ENCODE measurements at places on chromosomes 1 and 21. TPM values are rescaled to one million over a fixed set of nuclear protein-coding genes. Genes with fewer than 3 reads are reported as not detected.

The HES5 gene
- total RNA-seq = not detected

The SPRR2F gene
- total RNA-seq = not detected

- H3K36me3 ChIP-seq = no peaks in the 10 kb centered on the region
- DNase-seq = no peak
- peak overlapping the region; percentile 59 for H3K4me3 ChIP-seq
- H3K27me3 ChIP-seq = no peaks in the 10 kb centered on the region
- peak overlapping the region; percentile 96 for H3K27ac ChIP-seq
- no peaks in the 10 kb centered on the region for H3K4me1 ChIP-seq
Observed at GRCh38 chr1:44819196-44819607, 10.9 kb downstream of the BTBD19 start.

The TRIM46 gene
- total RNA-seq = 0.98 TPM

GRCh38 chr1:59669752-59670312 lies 144.9 kb upstream of the HOOK1 start:
- H3K27ac ChIP-seq = peak overlapping the region; percentile 94
- H3K4me3 ChIP-seq = no peak overlapping the region
- peak; percentile 31 for DNase-seq
- H3K4me1 ChIP-seq = peaks cover 34% of the 10 kb centered on the region

DNA sequence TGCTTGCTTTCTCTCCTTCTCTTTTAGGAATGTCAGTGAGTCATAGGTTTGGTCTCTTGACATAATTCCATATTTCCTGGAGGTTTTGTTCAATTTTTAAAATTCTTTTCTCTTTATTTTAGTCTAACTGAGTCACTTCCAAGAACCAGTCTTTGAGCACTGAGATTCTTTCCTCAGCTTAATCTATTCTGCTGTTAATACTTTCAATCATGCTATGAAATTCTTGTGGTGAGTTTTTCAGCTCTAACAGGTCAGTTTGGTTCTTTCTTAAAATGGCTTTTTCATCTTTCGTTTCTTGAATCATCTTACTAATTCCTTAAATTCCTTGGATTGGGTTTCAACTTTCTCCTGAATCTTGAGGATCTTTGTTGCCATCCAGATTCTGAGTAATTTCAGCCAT lies 321.0 kb downstream of the PTBP2 start:
- DNase-seq = no peak
- no peaks in the 10 kb centered on the region for H3K36me3 ChIP-seq
- no peaks in the 10 kb centered on the region for H3K4me1 ChIP-seq
- no peak overlapping the region for H3K4me3 ChIP-seq
- no peak overlapping the region for H3K27ac ChIP-seq
- H3K27me3 ChIP-seq = no peaks in the 10 kb centered on the region

The CEPT1 gene
- 49.8 TPM for total RNA-seq

- H3K27me3 ChIP-seq = no peaks in the 10 kb centered on the region
- H3K4me3 ChIP-seq = no peak overlapping the region
- H3K36me3 ChIP-seq = no peaks in the 10 kb centered on the region
- no peak overlapping the region for H3K27ac ChIP-seq
- H3K4me1 ChIP-seq = no peaks in the 10 kb centered on the region
- DNase-seq = no peak
Observed at GRCh38 chr1:230236301-230237008, 169.4 kb downstream of the GALNT2 start.

DNA sequence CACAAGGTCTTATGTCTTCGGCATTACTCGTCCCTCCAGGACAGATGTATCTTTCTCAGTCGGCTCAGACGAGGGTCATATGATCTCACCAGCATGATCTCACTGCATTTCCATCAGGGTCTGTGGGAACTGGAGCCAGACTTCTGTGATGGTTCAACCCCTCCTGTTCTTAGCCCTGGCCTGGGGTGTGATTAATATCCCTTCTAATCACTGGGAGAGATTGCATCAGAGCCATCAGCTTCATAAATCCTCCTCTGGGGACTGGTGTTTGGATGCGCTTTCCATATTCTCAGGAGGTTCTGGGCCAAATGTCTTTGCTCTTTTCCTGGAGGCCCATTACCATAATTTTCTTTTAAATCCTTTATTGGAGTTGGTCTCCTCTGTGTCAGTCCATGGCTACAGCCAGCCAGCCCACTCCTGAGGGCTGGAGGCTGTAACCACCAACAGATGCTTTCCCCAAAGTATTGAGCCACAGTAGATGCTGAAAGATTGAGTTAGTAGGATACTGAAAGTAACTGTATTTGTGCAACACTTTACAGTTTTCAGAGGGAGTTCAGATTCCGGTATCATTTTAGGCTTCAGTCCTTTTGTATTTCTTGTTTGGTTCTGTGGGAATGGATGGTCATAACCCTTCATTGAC lies 20.0 kb downstream of the CACNA1E start:
- H3K4me3 ChIP-seq = no peak overlapping the region
- peak; percentile 24 for DNase-seq
- H3K4me1 ChIP-seq = no peaks in the 10 kb centered on the region
- H3K36me3 ChIP-seq = no peaks in the 10 kb centered on the region
- H3K27me3 ChIP-seq = no peaks in the 10 kb centered on the region

The OXCT2 gene
- total RNA-seq = 0.32 TPM

GRCh38 chr1:207823880-207824566 lies 72.2 kb downstream of the CD46 start:
- no peaks in the 10 kb centered on the region for H3K36me3 ChIP-seq
- peak; percentile 92 for DNase-seq
- peaks cover 41% of the 10 kb centered on the region for H3K4me1 ChIP-seq
- H3K4me3 ChIP-seq = peak overlapping the region; percentile 81
- peak overlapping the region; percentile 98 for H3K27ac ChIP-seq
- no peaks in the 10 kb centered on the region for H3K27me3 ChIP-seq

- no peaks in the 10 kb centered on the region for H3K36me3 ChIP-seq
- no peaks in the 10 kb centered on the region for H3K27me3 ChIP-seq
- H3K27ac ChIP-seq = peak overlapping the region; percentile 87
- DNase-seq = peak; percentile 81
Observed at GRCh38 chr1:54280651-54281050, 80.7 kb downstream of the MRPL37 start.

DNA sequence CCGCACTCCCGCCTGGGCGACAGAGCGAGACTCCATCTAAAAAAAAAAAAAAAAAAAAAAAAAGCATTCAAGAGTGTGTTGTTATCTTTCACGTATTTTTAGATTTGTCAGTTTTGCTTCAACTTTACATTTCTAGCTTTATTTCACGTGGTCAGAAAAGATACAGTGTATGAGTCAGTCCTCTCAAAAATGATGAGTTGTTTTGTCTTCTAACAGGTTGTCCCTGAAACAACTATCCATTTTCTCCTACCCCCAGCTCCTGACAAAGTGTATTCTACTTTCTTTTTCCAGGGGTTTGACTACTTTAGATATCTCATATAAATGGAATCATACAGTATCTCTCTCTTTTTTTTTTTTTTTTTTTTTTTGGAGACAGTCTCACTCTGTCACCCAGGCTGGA lies 5.5 kb upstream of the ZNF695 start:
- H3K36me3 ChIP-seq = no peaks in the 10 kb centered on the region
- H3K4me1 ChIP-seq = no peaks in the 10 kb centered on the region
- no peaks in the 10 kb centered on the region for H3K27me3 ChIP-seq
- H3K27ac ChIP-seq = no peak overlapping the region
- no peak overlapping the region for H3K4me3 ChIP-seq
- DNase-seq = no peak

The JAM2 gene
- total RNA-seq = 7.8 TPM

The PLA2G2C gene
- total RNA-seq = not detected

DNA sequence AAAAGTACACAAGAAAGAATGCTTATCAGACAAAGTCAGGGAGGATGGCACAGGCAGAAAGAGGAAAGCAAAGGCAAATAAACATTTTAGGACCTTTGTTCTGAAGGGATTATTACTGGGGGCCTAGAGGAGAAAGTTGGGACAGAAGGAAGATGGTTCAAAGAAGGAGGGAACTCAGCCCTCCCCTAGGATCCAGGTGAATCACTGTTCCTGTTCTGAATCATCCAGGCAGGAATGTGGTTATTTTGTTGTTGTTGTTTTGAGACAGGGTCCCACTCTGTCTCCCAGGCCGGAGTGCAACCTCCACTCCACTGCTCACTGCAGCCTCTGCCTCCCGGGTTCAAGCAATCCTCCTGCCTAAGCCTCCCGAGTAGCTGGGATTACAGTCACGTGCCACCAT lies 38.5 kb upstream of the PSEN2 start:
- no peaks in the 10 kb centered on the region for H3K36me3 ChIP-seq
- H3K27me3 ChIP-seq = no peaks in the 10 kb centered on the region
- no peak overlapping the region for H3K4me3 ChIP-seq
- no peak overlapping the region for H3K27ac ChIP-seq
- no peaks in the 10 kb centered on the region for H3K4me1 ChIP-seq

DNA sequence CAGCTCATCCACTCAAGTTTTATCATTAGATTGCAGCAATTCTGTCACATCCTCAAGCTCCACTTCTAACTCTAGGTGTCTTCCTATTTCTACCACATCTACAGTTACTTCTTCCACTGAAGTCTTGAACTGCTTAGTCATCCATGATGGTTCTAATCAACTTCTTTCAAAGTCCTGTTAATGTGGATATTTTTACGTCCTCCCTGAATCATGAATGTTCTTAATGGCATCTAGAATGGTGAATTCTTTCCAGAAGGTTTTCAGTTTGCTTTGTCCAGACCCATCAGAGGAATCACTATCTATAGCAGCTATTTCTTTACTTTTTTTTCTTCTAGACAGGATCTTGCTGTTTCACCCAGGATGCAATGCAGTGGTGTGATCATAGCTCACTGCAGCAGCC lies 78.0 kb upstream of the RNPC3 start:
- no peak overlapping the region for H3K27ac ChIP-seq
- H3K4me3 ChIP-seq = no peak overlapping the region
- H3K27me3 ChIP-seq = no peaks in the 10 kb centered on the region

The RIPPLY3 gene
- 0.44 TPM for total RNA-seq

DNA sequence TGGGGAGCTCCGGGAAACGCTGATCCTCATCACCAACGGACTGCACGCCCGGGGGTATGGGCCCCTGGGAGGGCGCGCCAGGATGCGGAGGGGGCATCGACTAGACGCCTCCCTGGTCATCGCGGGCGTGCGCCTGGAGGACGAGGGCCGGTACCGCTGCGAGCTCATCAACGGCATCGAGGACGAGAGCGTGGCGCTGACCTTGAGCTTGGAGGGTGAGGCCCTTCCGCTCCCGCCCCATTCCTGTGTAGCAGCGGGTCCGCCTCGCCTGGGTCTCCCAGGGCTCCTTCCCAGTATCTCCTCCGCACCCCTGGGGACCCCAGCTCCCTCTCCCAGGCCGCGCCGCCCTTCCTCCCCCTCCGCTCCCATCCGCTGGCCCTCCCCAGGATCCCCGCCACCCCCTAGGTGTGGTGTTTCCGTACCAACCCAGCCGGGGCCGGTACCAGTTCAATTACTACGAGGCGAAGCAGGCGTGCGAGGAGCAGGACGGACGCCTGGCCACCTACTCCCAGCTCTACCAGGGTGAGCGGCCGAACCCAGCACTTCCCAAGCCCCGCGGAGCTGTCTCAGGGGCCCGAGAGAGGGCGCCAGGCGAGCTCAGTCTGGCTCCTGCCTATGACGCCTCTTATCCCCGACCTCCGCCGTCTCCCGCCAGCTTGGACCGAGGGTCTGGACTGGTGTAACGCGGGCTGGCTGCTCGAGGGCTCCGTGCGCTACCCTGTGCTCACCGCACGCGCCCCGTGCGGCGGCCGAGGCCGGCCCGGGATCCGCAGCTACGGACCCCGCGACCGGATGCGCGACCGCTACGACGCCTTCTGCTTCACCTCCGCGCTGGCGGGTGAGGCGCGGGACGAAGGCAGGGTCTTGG lies 5.0 kb downstream of the HAPLN2 start:
- peak overlapping the region; percentile 71 for H3K4me3 ChIP-seq
- no peaks in the 10 kb centered on the region for H3K36me3 ChIP-seq
- H3K4me1 ChIP-seq = peaks cover 11% of the 10 kb centered on the region
- peaks cover 15% of the 10 kb centered on the region for H3K27me3 ChIP-seq
- H3K27ac ChIP-seq = no peak overlapping the region

The PIGC gene
- total RNA-seq = 29.3 TPM

The CDK18 gene
- total RNA-seq = 9.2 TPM

- H3K4me1 ChIP-seq = no peaks in the 10 kb centered on the region
- no peak for DNase-seq
- H3K27me3 ChIP-seq = no peaks in the 10 kb centered on the region
- H3K4me3 ChIP-seq = no peak overlapping the region
- H3K27ac ChIP-seq = no peak overlapping the region
Observed at GRCh38 chr1:62247391-62248168, 52.9 kb downstream of the L1TD1 start.

DNA sequence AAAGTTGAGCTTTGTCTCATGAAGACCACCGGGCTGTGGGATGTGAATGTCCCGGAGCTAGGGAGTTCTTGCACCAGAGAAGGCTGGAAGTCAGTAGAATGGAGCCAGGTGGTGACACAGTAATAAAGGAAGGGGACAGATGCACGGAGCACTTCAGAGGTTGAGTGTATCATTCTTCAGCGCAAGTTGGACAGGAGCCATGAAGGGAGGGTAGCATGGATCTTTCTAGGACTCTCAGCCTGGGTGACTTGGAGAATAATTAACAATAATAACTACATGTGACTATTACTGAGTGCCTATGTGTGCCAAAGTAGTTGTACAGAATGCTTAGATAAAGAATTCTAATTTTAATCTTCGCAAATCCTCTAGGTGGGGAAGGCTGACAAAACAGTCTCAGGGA lies 258.7 kb upstream of the AJAP1 start:
- H3K4me3 ChIP-seq = no peak overlapping the region
- H3K4me1 ChIP-seq = no peaks in the 10 kb centered on the region
- DNase-seq = no peak
- no peaks in the 10 kb centered on the region for H3K36me3 ChIP-seq
- no peak overlapping the region for H3K27ac ChIP-seq
- peaks cover 14% of the 10 kb centered on the region for H3K27me3 ChIP-seq

The CNIH4 gene
- total RNA-seq = 43.3 TPM

- no peaks in the 10 kb centered on the region for H3K27me3 ChIP-seq
- H3K4me3 ChIP-seq = no peak overlapping the region
- no peaks in the 10 kb centered on the region for H3K4me1 ChIP-seq
- no peaks in the 10 kb centered on the region for H3K36me3 ChIP-seq
Observed at GRCh38 chr21:35571910-35572309, 488.4 kb downstream of the SETD4 start.

DNA sequence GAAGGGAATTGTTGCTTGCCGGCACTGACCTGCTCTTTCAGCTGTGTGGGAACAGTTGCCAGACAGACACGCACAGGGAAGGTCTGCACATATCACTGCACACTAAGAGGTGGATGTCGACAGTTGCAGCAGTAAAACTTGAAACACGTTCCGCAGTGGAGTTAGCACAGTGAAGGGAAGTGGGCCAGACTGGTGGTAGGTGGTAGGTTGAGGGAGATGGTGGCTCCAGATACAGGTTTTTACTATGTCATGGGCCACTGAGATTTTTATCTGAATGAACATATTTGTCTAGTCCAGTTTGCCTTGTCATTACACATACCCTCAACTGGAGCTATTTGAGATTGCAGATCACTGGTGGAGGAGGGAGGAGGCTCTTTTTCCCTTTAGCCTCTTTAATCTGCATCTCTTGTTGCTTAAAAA lies 13.5 kb downstream of the MRPS6 start:
- no peak overlapping the region for H3K27ac ChIP-seq
- H3K4me3 ChIP-seq = no peak overlapping the region
- H3K4me1 ChIP-seq = no peaks in the 10 kb centered on the region
- no peak for DNase-seq
- H3K36me3 ChIP-seq = no peaks in the 10 kb centered on the region
